Stimulated activated CD8-positive, alpha-beta memory T cell treated with anti-CD3 and anti-CD28 coated beads, Interleukin-4, amount 100 ng/mL, for 1 hour (primary cell): ENCODE measurements at places on chromosomes 2 and 18.

DNA sequence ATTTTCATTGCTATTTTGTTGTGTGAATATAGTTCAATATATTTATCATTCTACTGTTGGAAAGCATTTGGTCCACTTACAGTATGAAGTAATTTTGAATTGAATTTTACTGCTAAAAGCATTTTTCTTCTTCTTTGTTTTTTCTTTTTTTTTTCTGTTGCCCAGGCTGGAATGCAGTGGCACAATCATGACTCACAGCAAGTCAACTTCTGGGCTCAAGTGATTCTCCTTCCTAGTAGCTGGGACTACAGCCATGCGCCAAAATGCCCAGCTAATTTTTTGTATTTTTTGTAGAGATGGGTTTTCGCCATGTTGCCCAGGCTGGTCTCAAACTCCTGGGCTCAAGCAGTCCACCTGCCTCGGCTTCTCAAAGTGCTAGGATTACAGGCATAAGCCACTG, 2.4 kb upstream of the ETAA1 start:
- no peak for DNase-seq

DNA sequence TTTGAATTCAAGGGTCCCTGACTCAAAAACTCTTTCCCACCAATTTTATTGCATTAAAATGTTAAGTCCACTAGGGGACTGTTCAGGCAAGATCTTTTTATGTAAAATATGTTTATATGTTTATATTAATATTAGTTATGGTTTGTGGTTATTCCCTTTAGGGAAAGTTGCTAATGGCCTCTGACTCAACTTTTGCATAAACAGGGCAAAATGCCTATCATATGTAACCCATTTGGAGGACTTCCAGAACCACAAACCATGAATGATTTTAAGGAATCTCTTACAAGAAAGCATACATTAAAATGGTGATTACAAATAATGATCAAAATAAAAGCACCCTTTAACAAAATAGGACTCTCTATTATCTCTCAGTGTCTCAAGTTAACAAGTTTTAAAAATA, 1484.5 kb upstream of the ZEB2 start:
- no peak for DNase-seq

DNA sequence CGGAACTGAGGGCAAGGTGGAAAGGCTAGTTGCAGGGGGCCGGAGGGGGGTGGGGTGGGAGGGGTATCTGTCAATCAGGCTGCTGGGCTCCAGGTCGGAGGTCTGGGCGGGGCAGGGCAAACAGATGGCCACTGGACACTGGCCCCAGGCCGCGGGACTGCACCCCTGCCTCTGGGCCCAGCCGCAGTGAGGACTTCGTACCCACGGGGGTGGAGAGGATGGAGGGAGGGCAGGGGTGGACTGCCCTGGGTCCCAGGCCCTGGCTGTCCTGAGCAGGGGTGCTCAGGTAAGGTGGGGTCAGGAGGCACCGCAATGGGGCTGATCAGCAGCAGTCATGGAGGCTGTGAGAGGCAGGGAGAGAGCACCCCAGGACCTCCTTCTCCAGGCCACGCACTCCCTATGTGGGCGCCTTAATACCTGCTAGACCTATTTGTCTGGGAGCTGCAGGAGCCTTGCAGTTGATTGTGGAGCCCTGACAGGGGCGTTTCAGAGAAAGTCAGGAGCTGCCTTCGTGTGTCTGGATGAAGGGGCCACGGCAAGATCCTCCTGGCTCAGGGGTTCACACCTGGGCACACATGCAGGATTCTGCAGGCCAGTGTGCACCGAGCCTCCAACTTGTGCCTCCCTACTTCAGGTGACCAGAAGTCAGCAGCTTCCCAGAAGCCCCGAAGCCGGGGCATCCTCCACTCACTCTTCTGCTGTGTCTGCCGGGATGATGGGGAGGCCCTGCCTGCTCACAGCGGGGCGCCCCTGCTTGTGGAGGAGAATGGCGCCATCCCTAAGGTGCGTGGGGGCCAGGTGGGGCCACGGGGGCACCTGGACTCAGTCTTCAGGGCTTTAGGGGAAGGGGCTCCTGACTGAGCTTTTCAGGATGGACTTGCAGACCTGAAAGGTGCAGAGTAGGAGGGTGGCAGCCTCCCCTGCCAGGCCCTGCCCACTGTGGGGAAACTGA, 1.5 kb downstream of the CTDSP1 start:
- no peak for DNase-seq

DNA sequence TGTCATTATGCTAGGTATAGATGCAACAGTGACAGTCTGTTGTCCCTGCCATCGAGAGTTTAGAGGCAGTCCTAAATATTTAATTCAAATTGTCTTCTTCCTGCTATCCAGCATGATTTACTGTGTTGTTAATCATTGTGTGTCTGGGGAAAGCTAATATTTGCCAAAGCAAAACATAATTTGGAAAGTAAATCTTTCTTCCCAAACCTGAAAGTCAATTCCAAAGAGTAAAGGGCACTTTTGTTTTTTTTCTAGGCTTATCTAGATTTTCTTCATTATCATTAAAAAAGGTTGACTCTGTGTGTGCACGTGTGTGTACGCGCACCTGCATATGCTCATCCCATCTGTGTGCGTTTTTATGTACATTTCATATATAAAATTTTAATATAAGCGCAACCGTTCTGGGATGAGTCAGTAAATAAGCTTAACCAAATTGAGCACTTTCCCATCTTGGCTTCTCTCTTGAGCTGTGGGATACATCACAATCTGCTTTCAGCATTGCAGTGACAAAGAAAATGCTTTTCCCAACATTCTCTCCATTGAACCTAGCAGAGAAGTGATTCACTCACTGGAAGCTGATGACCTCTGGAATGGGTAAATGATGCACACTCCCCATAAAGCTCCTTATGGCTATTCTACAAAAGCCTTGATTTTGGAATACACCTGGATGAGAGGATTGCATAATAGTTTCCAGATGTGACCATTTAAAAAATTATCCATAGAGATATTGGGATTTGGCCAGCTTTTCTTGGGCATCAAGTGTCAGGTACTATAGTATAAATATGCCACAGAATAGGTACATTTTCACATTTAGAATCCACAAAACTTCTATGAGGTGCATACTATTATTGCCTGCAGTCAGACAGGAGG, 488.4 kb downstream of the ADCYAP1 start:
- no peak for DNase-seq

DNA sequence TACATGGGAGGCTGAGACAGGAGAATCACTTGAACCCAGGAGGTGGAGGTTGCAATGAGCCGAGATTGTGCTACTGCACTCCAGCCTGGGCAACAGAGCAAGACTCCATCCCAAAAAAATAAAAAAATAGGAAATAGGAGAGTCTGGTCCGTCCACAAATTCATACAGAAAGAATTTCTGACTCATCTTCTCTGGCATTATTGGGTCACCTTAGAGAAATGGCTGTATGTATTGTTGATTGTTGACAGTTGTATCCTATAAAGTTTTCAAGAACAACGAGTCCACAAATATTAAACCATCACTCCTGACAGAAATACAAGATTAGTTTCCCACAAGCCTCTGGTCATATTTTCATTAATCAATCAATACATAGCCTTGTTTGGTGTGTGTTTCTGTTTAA, 20.4 kb downstream of the RBM43 start:
- DNase-seq = no peak

- DNase-seq = no peak
Measured at GRCh38 chr2:112869258-112869842, 32.8 kb upstream of the IL1B start.

DNA sequence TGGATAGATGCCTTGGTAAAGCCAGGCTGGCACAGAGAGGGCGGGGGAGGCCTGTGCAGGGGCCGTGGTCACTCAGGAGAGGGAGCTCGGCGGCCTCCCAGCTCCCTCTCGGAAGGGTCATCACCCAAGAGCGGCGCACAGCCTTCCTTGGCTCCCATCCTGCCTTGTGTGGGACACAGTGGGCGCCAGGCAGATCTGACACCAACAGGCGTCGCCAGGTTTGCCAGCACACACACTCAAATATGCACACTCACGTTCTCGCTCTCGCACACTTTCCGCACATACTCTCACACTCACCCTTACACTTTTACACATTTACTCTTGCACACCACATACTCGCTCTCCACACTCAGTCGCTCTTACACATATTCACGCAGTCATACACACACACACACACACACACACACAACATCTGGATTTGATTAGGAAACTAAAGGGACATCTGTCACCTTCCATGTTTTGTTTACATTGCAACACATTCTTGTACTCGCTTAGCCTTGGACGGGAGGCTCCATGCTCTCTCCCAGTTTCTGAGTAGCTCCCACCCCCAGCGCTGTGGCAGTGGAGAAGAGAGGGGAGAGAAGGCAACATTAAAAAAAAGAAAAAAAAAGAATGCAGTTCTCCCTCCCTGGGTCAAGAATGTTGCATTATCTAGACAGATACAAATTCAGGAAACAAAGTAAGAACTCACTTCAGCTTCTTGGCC, 10.5 kb downstream of the CHMP1B start:
- DNase-seq = no peak

DNA sequence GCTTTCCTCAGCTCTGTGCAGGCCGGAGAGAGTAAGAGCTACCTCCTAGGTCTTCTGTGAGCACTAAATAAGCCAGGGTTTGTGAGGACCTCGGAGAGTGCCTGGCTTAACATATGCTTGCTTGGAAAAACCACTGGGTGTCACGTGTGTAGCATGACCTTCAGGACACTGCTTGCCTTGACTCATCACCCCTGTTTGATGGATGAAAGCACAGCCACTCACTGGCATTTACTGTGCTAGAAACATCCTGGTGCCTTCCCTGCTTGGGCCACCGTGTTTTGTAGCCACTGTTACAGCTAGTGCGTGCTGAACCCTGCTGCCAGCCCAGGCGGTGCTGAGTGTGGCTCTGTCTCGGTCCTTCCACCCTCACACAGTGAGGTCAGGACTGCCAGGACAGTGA, 34.8 kb upstream of the ITM2C start:
- DNase-seq = no peak
